Activated T-helper 1 cell treated with anti-CD3 and anti-CD28 coated beads, Interleukin-2, amount 50 U/mL, for 16 hours (primary cell): ENCODE measurements at places on chromosomes 6 and 20.

DNA sequence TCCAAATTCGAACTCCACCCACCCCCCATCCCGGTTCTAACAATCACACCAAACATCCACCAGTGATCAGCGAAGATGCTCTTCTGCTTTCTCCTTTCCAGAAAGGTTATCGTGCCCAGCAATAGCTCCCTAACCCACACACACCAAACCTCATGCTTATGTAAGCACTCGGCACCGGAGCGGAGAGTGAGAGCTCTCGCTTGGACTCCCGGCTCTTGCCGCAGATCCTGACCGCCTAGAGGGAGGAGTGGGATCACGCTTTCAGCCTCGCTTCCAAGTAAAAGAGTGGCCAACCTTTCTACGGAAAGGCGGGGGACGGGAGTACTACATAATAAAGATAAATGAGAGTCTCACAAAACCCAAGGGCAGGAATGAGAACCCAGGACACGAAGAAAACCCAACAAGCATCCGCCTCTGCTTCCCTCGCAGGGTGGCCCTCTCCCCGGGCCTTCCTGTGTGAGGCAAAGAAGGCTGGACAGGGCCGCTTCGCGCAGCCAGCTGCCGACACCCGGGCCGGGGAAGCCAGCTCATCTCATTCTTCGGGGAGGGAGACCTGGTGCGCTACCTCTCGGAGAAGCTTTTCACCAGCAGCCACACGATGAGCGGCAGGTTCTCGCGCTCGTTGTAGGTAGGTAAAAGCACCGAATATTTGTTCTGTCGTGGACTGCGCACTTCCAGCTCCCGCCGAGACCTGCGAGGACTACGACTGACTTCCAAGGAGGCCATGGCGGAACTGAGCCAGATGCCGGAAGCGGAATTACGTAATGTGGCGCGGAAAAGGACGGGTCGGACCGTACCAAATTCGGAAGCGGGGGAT is at the start of gene DPM1:
Gene DPM1, minus strand, starts transcription at position 735 of the 817 bp plus-strand sequence. Its CDS starts 9 bp downstream, at position 726.
- DNase-seq, result peak; percentile 78

GRCh38 chr6:25629198-25629576 is 22.8 kb upstream of the SCGN start:
- DNase-seq, result no peak

DNA sequence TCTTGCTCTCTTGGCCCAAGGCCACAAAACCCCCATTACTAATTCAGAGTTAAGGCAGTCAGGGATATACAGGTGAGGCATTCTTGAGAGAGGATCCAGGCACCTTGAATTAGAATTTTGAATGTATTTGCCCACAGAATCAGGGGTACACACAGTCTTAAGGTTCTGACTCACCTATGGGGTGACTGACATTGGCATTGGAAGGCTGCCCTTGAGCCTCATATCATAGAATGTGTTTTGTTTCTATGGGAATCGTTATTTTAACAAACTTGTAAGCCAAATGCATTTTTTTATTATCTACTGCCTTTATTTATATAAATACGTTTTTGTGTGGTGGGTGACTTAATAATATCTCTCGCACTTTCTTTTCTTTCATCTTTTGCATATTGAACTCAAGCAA is 218.6 kb upstream of the CITED2 start:
- DNase-seq, result no peak

DNA sequence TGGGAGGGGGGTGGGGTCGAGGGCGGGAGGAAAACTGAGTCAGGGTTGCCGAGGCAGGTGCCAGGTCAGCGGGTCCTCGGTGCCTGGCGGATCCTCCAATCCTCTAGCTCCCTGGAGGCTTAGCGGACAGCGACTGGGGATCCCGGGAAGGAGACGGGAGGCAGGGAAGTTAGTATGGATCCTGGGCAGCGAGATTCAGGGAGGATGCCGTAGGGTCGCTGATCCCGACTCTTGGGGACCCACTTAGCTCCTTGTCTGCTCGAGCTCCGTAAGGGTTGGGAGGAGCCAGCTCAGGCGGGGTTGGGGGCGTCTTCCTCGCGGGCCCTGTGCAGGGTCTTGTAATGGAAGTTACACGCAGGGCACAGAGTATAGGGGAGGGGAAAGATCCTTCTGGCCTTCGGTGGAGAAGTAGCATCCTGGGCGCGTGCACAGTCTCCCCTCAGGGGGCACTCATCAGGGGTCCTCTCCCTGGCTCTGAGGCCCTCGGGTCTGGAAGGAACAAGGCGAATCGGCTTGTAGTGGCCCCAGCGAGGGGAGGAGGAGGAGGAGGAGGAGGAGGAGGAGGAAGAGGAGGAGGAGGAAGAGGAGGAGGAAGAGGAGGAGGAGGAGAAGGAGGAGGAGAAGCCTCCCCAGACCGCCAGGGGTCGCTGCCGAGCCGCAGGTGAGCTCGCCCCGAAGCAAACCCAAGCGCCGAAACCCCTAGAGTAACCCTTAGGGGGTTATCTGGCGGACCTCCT is 6.4 kb upstream of the SLC12A5 start:
- peak; percentile 64 for DNase-seq

- no peak for DNase-seq
Observed at GRCh38 chr6:23213651-23214050, 644.3 kb downstream of the HDGFL1 start.

- DNase-seq, result no peak
Observed at GRCh38 chr6:73203098-73203497, 22.2 kb downstream of the KHDC1L start.

GRCh38 chr6:150207931-150208570 is 65.2 kb downstream of the PPP1R14C start:
- DNase-seq, result no peak

GRCh38 chr20:62378215-62378614 is 8.7 kb upstream of the RPS21 start:
- DNase-seq, result no peak

GRCh38 chr6:31763619-31763940 is 1.1 kb downstream of the SAPCD1 start:
- DNase-seq, result no peak

DNA sequence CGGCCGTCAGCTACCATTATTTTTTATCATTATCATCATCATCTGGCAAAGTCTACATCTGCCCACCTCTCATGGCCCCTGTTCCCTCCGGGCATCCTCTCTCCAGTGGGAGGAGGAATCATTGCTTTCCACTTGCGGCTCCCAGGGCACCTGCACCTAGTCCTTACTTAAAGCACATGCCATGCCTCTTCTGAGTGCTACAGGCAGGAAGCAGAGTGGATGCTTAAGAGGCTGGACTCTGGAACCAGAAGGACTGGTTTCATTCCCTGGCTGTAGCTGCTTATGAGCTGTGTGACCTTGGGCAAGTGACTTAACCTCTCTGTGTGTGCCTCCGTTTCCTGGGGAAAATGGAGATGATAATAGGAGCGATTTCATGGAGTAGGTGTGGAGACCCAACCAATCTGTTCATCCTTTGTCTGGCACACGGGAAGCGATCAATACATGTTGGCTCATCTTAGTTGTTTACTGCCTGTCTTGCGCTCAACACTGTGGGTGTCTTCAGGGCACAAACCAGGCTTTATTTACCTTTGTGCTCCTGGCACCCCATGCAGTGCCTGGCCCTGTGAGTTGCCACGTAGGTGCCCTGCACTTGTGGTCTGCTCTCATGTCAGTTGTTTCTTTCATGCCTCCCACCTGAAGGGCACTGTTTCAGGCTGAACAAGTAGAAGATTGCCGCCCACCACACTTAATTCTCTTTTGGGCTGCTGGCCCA is 317.0 kb upstream of the SULF2 start:
- no peak for DNase-seq

DNA sequence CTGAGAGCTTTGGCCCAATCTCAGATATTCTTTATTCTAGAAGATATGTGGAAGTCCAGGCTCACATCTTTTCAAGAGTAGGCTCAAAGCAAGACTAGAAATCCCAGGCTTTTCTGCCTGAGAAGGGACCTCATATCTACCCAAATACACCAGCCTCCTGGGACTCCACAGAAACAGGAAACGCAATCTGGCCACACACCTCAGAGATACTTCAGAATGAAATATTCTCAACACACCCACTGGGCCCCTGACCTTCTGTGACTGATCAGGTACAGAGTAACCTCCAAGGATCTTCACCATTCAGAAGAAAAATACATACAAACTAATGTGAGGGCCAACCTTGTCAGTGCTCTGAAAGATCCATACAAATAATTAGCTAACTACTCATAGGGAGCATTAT is 183.2 kb downstream of the HIVEP2 start:
- DNase-seq, result no peak

GRCh38 chr6:138188278-138188941 is 26.7 kb downstream of the ARFGEF3 start:
- no peak for DNase-seq

DNA sequence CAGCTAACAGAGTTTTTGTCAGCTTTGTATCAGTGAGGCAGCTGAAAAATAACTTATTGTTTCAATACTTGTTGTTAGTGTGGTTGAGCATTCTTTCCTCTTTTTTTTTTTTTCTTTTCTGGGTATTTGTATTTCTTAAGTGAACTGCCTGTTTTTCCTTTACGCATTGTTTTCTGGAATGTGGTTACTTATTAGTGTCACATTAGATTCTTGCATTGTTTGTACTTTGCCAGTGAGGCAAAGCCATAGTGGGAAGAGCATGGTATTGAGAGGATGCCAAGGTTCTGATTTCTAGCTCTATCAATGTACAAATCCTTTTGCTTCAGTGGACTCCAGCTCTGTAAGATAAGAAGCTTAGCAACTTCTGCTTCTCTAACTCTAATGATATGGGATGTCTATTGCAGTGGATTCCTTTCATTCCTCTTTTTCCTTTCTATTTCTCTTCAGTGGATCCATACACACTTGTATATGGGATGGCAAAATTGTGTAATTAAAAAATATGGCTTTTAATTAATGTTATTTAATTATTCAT is 3.9 kb downstream of the CDKAL1 start:
- no peak for DNase-seq

DNA sequence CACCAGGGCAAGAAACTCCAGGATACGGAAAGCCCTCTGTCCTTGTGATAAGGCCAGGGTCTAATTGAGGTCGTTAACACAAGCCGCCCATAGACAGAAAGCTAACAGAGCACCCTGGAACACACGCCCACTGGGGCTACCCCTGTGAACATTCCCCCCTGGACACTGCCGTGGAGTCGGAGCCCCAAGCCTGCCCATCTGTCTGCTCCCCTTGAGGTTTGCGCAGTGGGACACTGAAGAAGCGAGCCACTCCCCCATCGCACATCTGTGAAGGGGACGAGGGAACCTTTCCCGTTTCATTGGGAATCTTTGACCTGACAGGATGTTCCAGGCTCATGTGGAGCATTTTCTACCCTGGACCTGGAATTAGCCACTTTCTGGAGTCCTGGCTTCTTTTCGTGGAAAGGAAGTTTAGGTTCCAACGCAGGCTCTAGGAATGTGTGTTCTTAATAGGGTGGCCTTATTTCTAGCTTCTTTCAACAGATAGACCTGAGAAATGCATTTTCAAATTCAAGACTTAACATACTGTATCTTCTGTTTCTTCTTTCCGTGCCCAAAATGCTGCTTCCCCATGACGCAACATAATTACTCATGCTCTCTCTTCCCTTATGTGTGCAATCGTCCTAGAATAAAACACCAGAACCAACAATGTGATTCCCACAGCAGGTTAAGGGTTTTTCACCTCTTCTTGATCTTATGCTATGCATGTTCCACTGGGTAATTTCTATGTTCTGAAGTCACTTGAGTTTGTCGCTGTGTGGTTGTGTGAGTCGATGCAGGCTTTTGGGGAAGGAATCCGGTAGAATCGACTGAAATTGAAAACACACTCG is 161.1 kb downstream of the ERMARD start:
- no peak for DNase-seq

DNA sequence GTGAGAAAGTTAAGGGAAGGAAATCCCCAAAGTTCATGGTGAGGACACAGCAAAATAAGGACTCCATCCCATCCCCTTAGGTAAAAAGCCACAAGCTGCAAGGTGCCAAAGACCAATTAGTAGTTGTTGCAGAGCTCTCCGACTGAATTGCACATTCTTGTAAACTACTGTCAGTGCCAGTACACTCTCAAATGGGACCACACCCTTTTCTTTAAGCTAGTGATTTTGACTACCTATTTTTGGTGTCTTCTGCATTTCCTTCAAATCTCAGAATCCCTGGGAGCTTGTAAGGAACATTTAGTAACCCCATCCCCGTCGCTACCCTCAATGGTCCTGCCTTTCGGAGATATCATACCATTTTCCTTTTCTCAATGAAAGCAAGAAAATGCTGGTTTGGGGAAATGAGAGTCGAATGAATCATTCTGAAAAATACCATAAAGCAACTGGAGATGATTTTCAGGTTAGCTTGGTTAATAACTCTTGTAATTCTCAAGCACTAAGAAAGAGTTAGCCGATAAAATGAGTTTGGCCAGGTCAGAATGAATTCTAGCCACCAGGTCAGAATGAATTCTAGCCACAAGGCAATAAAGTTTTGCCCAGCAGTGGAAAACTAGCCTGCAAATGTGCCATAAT is 5.2 kb upstream of the HMGN3 start:
- DNase-seq, result no peak

DNA sequence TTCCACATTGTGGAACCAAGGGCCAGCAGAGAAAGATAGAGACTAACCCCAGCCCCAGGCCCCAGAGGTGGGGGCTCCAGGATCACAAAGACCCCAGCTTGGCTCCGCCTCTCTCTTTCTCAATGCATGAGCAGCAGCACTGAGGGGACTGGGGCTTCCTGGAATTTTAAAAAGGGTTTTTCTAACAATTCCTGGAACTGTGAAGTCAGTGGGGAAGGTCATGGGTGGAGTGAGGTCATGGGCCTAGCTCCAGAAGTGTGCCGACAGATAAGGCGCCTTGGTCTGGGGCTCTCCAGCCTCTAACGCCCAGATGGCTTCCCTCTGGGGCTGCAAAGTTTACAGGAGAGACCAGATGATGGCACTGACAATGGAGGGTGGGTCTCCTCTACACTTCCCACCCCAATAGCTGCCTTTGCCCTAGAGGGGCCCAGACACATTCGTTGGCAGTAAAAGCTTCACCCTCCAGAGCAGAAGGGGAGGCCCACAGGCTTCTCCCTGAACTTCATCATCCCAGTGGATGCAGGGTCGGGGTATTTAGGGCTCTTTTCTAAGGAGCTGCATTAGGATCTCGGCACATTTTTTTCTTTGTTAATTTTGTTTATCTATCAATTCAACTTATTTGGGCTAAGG is 46.9 kb upstream of the CD93 start:
- no peak for DNase-seq

- DNase-seq, result no peak
Observed at GRCh38 chr6:30700340-30700739, 9.6 kb upstream of the NRM start.

DNA sequence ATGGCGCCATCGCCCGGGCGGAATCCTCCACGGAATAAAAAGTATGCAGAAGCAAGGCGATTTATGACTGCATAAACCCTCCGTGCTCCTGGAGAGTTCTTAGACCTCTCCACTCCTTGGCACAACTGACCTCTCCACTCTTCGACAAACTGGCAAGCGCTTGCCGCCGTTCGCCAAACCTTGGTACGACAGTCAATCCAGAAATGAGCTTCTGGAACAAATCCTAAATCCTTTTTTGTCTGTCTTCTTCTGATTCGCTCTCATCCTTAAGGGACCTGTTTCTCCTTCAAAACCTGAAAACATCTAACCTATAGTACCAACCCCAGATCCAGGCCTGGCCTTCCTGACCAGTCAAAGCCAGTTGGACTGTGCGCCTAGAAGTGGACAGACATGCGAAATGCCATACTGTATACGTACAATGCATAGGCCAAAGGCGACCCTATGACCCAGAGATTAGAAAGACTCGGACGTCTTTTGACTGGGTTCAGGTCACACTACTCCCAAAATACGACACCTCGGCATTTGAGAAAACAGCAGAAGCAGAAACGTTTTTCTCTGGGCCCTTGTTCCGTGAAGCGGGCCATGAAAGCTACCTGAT is 59.4 kb downstream of the TRIM27 start:
- DNase-seq, result no peak
